ENCODE measurements at places on chromosomes 1 and 21. TPM values are rescaled to one million over a fixed set of nuclear protein-coding genes. Genes with fewer than 3 reads are reported as not detected.

DNA sequence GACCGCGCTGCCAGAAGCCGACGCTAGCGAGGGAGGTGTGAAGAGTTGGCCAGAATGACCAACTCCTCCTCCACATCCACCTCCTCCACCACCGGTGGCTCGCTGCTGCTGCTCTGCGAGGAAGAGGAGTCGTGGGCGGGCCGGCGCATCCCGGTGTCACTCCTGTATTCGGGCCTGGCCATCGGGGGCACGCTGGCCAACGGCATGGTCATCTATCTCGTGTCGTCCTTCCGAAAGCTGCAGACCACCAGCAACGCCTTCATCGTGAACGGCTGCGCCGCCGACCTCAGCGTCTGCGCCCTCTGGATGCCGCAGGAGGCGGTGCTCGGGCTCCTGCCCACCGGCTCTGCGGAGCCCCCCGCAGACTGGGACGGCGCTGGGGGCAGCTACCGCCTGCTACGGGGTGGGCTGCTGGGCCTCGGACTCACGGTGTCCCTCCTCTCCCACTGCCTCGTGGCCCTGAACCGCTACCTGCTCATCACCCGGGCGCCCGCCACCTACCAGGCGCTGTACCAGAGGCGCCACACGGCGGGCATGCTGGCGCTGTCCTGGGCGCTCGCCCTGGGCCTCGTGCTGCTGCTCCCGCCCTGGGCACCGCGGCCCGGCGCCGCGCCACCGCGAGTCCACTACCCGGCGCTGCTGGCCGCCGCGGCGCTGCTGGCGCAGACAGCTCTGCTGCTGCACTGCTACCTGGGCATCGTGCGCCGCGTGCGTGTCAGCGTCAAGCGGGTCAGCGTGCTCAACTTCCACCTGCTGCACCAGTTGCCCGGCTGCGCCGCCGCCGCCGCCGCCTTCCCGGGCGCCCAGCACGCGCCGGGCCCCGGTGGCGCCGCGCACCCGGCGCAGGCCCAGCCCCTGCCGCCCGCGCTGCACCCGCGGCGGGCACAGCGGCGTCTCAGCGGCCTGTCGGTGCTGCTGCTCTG, 1.2 kb downstream of the GPR88 start:
- H3K36me3 ChIP-seq: no peaks in the 10 kb centered on the region
- H3K27me3 ChIP-seq: peaks cover 37% of the 10 kb centered on the region
- peak overlapping the region; percentile 58 for H3K4me3 ChIP-seq
- DNase-seq: peak; percentile 45

The ETV3L gene
- total RNA-seq: not detected

The C1orf94 gene
- not detected for total RNA-seq

The CSMD2 gene
- total RNA-seq: not detected

The C4BPA gene
- not detected for total RNA-seq

- H3K27me3 ChIP-seq: no peaks in the 10 kb centered on the region
- no peak overlapping the region for H3K4me3 ChIP-seq
- DNase-seq: no peak
- H3K4me1 ChIP-seq: peaks cover 43% of the 10 kb centered on the region
- H3K36me3 ChIP-seq: no peaks in the 10 kb centered on the region
These were observed 5.4 kb upstream of the HES5 start for GRCh38 chr1:2535455-2535854.

GRCh38 chr1:87918398-87918797, 589.7 kb downstream of the LMO4 start:
- H3K4me3 ChIP-seq: no peak overlapping the region
- peaks cover 11% of the 10 kb centered on the region for H3K4me1 ChIP-seq

DNA sequence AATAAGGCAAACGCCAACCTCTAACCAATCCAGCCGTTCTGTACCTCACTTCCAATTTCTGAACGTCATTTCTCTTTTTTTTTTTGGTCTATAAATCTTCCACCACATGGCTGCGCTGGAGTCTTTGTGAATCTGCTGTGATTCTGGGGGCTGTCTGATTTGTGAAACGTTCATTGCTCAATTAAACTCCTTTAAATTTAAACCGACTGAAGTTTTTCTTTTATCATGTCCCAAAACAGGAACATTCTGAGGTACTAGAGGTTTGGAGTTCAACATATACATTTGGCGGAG, 65.5 kb upstream of the BACH1 start:
- peaks cover 8% of the 10 kb centered on the region for H3K4me1 ChIP-seq
- H3K27ac ChIP-seq: no peak overlapping the region
- no peaks in the 10 kb centered on the region for H3K27me3 ChIP-seq

GRCh38 chr1:221289103-221289502, 409.9 kb downstream of the HLX start:
- peak; percentile 47 for DNase-seq
- H3K4me1 ChIP-seq: peaks cover 1% of the 10 kb centered on the region
- H3K4me3 ChIP-seq: no peak overlapping the region

DNA sequence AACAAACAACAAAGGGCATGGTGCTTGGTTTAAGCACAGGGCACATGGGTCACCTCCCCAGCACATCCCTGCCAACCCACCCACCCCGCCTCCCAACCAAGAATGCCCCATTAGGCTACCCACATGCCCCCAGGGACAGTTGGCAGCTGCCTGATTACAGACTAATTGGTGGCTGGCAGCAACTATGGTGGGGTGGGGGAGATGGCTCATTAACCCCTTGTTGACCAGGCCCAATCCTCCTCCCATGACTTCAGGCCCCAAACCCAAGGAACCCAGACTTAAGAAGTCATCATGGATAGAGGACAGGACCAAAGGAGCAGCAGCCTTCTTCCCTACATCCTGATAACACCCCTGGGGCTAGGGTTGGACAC, 1.3 kb downstream of the RIMS3 start:
- H3K27me3 ChIP-seq: no peaks in the 10 kb centered on the region
- no peaks in the 10 kb centered on the region for H3K36me3 ChIP-seq
- DNase-seq: no peak
- no peak overlapping the region for H3K27ac ChIP-seq

The CYP4A22 gene
- total RNA-seq: not detected

GRCh38 chr21:28252928-28253327, 739.7 kb downstream of the LTN1 start:
- H3K27me3 ChIP-seq: no peaks in the 10 kb centered on the region
- H3K4me3 ChIP-seq: no peak overlapping the region
- DNase-seq: no peak
- H3K4me1 ChIP-seq: peaks cover 17% of the 10 kb centered on the region

GRCh38 chr1:10074059-10074851, 41.5 kb downstream of the UBE4B start:
- H3K36me3 ChIP-seq: no peaks in the 10 kb centered on the region
- peaks cover 19% of the 10 kb centered on the region for H3K4me1 ChIP-seq
- DNase-seq: peak; percentile 87
- no peaks in the 10 kb centered on the region for H3K27me3 ChIP-seq
- H3K4me3 ChIP-seq: no peak overlapping the region
- peak overlapping the region; percentile 78 for H3K27ac ChIP-seq

DNA sequence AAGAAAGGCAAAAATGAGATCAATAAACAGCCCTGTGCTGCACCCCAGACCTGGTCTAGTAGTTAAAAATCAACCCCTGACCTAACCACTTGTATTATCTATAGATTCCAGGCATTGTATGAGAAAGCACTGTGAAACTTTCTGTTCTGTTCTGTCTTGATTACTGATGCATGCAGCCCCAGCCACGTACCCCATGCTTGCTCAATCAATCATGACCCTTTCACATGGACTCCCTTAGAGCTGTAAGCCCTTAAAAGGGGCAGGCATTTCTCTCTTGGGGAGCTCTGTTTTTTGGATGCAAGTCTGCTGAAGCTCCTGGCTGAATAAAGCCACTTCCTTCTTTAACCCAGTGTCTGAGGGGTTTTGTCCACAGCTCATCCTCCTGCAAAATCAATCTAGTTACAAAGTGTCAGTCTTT, 24.2 kb upstream of the CD34 start:
- H3K27me3 ChIP-seq: no peaks in the 10 kb centered on the region
- DNase-seq: no peak
- no peak overlapping the region for H3K27ac ChIP-seq
- H3K36me3 ChIP-seq: no peaks in the 10 kb centered on the region
- peaks cover 6% of the 10 kb centered on the region for H3K4me1 ChIP-seq
- H3K4me3 ChIP-seq: no peak overlapping the region

All from PC-3 (cell line).